ENCODE measurements at places on chromosomes 12 and 14. TPM values are rescaled to one million over a fixed set of nuclear protein-coding genes. Genes with fewer than 3 reads are reported as not detected.

Gene LMNTD1
- total RNA-seq: 5.3 TPM

GRCh38 chr12:76113800-76114757 is 29.6 kb upstream of the NAP1L1 start:
- no peak for DNase-seq

DNA sequence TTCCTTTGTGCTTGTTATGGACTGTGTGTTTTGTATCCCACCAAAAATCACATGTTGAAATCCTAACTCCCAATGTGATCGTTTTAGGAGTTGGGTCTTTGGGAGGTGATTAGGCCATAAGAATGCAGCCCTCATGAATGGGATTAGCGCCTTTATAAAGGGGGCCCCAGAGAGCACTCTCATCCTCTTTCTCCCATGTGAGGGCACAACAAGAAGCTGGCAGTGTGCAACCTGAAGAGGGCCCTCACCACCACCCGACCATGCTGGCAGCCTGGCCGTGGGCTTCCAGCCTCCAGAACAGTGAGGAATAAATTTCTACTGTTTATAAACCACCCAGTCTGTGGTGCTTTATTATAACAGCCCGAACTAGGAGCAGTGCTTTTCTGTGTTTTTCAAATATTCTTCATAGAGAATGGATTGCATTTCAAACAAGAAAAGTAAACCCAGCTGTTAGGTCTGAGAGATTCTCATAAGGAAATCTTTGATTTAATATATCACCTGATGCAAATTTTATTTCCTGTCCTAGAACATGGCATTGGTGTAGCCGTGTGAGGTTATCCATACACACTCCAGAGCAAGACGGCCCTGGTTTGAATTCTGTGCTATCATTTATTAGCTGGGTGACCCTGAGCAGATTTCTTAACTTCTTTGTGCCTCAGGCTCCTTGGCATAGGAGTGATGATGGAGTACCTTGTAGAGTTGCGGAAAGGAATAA is 27.8 kb downstream of the HSPB8 start:
- no peak for DNase-seq

DNA sequence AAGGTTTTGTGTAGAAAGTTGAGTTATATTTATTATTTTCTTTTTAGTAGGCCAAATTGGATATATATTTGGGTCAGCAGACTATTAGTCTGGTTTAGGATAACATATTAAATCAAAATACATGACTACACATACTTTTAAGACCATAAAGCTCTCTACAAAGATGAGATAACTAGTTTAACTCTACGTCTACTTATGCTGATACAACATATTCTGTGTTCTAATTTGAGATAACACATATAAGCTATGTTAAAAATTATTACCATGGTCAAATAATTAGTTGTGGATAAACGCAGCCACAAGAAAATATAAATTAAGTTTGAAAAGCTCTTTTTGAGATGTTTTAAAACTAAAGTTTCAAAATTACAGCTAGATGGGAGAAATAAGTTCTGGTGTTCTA is 55.3 kb downstream of the IPO8 start:
- no peak for DNase-seq

DNA sequence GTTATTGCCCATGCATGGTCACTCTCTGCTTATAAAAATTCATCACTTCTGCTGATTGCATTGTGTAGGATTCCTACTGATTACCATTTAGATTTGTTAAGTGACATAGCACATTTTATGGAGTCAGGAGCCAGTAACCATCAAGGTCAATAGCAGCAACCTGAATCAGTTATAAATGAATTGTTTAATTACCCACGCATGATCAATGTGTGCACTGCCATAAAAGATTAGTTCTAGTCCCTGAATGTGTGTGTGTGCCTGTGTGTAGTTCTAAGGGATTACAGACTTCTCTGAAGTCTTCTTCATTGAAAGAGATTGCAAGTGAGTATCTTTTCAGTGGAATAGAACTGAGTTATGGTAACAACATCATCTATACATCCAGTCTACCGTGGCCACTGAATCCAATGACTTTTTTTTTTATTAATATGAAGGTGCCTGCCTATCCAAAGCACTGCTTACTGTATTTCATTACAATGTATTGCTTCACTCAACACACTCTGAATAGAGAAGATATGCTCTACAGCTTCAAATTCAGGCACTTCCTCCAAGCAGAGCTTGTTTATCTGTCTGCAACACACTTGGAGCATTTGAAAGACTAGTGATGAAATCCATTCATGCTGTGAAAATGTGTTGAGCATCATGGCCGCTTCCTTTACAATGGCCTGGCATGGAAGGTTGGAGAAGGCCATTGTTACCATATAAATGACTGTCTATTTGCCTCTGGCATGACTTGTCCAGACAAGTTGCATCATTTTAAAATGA is 381.7 kb downstream of the DIO2 start:
- DNase-seq: peak; percentile 30

DNA sequence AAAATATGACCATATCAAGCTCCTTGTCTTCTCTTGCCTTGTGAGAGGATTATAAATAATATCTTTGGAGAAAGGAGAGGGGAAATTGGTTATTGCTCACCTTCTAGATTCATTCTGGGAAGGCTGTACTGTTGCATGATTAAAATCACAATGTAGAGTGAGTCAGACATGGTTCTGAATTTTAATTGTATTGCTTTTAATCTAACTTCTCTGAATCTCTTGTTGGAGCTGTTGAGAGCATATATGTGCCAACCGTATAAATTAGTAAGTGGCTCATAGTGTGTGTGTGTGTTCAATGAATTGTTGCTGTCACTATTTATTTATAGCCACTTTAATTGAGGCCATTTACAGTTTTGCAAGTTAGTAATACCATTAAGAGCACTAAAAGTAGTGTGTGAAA is 56.1 kb downstream of the KCNJ8 start:
- no peak for DNase-seq

DNA sequence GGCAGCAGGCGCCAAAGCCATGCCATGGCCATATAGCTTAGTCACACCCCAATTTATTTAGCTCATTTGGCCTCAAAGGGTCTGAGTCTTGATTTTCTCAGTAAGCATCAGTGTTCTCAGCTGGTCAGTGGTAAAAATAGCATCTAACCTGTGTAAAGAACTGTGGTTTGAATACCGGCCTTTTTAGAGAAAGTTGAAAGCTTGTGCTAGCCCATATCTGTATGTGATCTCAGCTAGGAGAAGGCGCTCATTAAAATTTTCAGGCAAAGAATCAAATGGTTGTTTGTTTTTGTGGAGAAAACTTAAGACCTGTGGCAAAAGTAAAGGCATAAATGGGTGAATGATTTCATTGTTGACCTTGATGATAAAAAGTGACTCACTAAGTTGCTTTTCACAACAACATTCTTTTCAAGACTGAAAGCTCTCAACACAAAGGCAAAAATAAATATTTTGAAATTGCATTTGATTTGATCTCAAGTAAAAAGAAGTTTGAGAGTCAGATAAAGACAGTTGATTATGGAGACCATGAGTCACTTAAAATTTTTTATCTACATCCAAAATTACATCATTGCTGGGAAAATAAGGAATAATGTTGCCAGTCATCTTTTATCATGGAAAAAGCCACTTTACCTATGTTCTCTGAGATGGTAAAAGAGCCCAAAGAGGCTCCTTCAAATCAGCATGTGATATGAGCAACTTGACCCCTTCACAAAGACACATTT is 128.5 kb upstream of the RGS6 start:
- peak; percentile 25 for DNase-seq

Gene FBLN5
- total RNA-seq: 83.0 TPM

Gene DNAJC22
- total RNA-seq: 1.7 TPM

DNA sequence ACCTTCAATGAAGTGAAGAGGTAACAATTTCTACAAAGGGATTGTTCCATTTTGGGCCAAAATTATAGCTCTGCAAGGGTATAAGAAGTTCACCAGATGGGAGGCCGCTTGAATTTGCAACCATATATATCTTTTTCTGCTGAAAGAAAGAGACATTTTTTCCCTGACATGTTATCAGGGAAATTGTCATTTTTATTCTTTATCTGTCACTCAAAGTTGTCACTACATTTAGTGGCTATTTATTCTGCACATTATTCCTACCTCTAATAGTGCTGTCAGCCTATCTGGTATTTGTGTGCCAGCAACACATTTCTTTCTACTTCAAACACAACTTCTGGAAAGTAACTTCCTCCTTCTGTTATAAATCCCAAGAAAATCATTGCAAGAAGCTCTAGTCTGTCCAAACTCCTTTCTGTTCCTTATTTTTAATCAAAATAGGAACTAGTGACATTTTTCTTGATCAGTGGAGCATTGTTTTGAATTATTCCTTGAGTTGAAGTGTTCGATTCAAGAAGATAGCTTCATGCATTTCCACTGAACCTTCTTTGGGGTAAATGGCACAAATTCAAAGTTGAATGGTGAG is 137.9 kb upstream of the ATP2B1 start:
- DNase-seq: no peak

Gene CCDC175
- total RNA-seq: 0.94 TPM

DNA sequence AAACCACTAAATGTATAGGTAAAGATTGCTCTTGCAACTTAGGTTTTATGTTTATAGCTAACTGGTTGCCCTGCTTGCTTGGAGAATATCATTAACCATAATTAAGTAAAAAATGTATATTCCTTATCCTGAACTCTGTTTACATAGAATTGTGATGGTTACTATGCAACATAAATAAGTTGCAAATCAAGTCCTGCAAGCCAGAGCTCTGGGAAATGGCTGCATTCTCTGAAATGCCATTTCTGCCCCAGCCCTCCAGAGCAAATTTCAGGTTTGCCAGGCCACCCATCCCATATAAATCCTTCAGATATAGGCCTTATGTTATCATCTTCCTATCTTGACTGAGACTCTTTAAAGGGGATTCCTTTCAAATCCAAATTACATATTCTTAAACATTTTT is 118.4 kb upstream of the MYF6 start:
- no peak for DNase-seq

- DNase-seq: no peak
Observed at GRCh38 chr12:5191803-5192538, 148.3 kb downstream of the KCNA5 start.

DNA sequence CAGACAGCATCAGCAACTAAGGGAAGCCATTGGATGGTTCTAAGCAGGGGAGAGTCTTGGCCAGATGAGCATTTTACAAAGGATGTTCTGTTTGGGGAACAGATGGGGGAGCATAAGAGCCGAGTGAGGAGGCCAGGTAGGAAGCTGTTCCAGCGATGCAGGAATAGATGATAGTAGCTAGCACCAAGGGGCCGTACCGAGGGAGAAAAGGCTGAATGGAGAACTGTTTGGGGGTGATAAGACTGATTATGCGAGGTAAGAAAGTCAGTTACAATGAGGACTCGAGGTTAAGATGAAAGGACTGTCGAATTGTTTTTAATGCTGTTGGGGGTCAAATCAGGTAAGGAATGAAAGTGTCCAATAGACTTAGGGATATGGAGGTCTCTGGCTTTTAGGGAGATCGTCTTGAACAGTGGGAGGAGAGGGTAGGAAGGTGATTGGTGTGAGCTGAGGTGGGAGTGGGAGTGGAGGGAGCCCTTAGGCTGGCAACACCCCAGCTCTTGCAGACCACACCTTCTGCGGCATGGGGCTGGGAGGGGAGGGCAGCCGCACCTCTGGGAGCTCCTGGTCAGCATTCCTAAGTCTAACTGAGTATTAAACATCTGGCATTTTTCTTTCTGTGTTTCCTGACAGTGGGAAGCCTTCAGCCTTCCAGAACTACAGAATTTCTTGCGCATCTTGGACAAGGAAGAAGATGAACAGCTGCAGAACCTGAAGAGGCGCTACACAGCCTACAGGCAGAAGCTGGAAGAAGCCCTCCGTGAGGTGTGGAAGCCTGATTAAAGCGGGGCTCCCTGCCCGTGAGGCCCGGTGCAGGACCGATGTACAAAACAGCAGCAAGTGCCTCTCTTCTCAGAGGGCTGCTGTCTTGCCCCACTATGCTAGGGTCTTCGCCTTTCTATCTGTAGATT is 64.8 kb downstream of the GNS start:
- no peak for DNase-seq

Gene SLC7A7
- total RNA-seq: 65.2 TPM

Gene GDF3
- total RNA-seq: not detected

DNA sequence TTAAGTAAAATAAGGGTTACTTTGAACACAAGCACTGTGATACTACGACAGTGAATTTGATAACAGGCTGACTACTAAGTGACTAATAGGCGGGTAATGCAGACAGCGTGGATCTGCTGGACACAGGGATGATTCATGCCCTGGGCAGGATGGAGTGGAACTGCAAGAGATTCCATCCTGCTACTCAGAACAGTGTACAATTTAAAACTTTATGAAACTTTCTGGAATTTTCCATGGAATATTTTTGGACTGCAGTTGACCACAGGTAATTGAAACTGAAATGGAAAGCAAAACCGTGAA is 46.0 kb downstream of the YEATS4 start:
- no peak for DNase-seq

Gene AKAP6
- total RNA-seq: 27.1 TPM

Gene JAG2
- total RNA-seq: 35.1 TPM

Gene CREBL2
- total RNA-seq: 50.5 TPM

Gene ADGRD1
- 85.6 TPM for total RNA-seq

DNA sequence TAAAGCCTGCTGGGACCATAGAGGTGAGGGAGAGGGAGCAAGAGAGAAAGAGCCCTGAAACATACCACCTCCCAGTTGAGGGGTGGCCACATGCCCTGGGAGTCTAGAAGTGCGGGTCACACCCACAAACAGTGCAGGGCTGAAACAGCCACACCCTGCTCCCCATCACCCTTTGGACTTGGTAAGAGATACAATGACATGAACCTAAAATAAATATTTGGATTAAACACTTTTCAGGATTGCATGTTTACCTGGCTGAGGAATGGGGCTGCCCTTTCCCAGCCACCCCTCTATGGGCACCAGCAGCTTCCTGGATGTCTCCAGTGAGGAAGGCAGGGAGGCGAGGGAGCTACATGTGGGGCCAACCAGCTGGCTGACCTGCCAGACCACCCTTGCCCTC is 39.0 kb upstream of the TC2N start:
- DNase-seq: no peak

DNA sequence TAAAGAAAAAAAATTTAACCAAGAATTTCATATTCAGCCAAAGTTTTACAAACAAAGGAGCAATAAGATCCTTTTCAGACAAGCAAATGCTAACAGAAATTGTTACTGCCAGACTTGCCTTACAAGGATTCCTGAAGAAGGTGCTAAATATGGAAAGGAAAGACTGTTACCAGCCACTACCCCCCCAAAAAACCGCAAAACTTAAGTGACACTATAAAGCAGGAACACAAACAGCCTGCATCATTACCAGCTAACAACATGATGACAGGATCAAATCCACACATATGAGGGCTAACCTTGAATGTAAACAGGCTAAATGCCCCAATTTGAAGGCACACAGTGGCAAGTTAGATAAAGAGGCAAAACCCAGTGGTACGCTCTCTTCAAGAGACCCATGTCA is 55.7 kb downstream of the APOBEC1 start:
- no peak for DNase-seq

DNA sequence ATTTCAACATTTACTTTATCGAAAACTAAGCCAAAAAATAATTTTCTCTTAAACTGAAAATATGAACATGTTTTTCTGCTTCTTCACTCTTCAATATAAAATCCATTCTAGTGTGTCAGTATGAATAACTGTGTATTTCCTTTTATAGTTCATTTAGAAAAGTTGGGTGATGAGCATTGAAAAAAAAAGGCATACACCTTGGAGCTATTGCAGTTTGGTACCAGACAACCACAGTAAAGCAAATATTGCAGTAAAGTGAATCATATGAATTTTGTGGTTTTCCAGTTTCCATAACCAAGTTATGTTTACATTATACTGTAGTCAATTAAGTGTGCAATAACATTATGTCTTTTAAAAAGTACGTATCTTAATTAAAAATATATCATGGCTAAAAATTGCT is 195.0 kb upstream of the FOXG1 start:
- no peak for DNase-seq

GRCh38 chr14:68807148-68807600 is 14.3 kb upstream of the ZFP36L1 start:
- DNase-seq: peak; percentile 90

Gene RD3L
- total RNA-seq: not detected

- DNase-seq: no peak
Observed at GRCh38 chr12:93793983-93794382, 116.8 kb downstream of the CRADD start.
